ENCODE measurements at places on chromosomes 1 and 21. TPM values are rescaled to one million over a fixed set of nuclear protein-coding genes. Genes with fewer than 3 reads are reported as not detected.

DNA sequence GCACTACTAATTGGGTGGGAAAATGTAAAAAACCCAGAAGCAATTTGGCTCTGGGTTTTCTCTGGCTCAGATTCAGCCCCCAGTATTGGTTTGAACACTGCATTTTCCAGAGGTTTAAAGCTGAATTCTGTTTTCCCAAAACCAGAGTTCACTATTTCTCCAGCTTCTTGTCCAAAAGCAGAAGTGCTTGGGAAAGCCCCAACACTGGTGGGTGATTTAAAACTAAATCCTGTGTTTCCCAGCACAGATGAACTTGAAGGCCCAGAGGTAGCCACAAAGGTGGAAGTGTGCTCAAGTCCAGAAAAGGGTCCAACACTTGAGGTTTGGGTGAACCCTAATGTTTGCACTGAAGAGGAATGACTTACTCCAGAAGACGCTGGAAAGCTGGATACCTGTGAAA, 678 bp downstream of the MCM3AP start:
- no peak for DNase-seq

- DNase-seq: no peak
These were observed 74.9 kb downstream of the PUM1 start for GRCh38 chr1:30990591-30990990.

- DNase-seq: no peak
These were observed 392.3 kb upstream of the PKN2 start for GRCh38 chr1:88291611-88292354.

Gene CHIA
- total RNA-seq: not detected

Gene C1QB
- 92.9 TPM for total RNA-seq

Gene AMY2A
- total RNA-seq: not detected

DNA sequence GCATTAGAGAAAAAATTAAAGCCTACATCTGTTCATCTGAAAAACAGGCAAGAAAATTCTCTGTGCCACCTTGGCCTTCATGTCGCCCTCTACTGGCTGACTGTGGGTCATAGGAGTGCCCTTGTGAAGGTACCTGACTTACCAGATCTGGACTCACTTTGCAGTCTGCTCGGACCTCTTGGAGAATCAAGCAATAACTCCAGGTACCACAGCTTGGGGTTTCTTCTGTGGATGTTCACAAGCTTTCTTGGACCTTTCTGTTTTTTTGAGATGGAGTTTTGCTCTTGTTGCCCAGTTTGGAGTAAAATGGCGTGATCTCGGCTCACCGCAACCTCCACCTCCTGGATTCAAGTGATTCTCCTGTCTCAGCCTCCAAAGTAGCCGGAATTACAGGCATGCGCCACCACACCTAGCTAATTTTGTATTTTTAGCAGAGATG, 2.4 kb upstream of the PRAMEF18 start:
- DNase-seq: peak; percentile 41
